ENCODE measurements at places on chromosomes 12 and 14. TPM values are rescaled to one million over a fixed set of nuclear protein-coding genes. Genes with fewer than 3 reads are reported as not detected.
A peak's percentile ranks its signal among the peaks of the same experiment; 100 is the strongest.

DNA sequence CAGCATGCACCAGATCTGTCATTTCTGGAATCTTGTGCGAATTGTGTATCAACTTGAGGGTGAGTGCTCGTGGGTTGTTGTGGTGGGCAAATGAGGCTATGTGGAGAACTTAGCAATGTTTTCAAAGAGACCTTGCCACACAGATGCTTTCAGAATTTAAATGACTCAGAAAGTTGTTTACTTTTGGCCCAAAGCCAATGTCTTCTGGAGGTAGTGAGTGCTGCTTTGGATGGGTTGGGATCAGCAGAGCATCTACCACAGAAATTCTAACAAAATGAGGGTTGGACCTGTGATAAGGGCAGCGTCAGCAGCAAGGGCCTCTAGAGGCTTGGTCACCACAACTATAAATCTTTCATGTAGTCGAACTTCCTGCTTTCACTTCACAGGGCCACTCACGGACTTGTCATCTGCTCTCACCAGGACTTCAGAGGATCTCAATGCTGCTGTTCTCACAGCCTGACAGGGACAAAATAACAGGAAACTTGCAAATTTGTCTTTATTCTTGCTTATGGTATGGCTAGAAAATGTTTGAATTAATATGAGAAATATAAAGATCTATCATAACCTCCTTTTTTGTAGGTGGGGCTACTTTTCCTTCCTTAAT lies 111.4 kb downstream of the DACT1 start:
- H3K27ac ChIP-seq: no peak overlapping the region
- no peaks in the 10 kb centered on the region for H3K36me3 ChIP-seq
- DNase-seq: peak; percentile 95
- peaks cover 16% of the 10 kb centered on the region for H3K4me1 ChIP-seq
- H3K27me3 ChIP-seq: no peaks in the 10 kb centered on the region

IL22 gene
- not detected for total RNA-seq

GPD1 gene
- total RNA-seq: not detected

GRCh38 chr12:2373307-2373706 lies 320.5 kb downstream of the CACNA1C start:
- H3K4me1 ChIP-seq: no peaks in the 10 kb centered on the region
- H3K27ac ChIP-seq: no peak overlapping the region
- H3K4me3 ChIP-seq: no peak overlapping the region
- H3K27me3 ChIP-seq: no peaks in the 10 kb centered on the region
- no peaks in the 10 kb centered on the region for H3K36me3 ChIP-seq

DNA sequence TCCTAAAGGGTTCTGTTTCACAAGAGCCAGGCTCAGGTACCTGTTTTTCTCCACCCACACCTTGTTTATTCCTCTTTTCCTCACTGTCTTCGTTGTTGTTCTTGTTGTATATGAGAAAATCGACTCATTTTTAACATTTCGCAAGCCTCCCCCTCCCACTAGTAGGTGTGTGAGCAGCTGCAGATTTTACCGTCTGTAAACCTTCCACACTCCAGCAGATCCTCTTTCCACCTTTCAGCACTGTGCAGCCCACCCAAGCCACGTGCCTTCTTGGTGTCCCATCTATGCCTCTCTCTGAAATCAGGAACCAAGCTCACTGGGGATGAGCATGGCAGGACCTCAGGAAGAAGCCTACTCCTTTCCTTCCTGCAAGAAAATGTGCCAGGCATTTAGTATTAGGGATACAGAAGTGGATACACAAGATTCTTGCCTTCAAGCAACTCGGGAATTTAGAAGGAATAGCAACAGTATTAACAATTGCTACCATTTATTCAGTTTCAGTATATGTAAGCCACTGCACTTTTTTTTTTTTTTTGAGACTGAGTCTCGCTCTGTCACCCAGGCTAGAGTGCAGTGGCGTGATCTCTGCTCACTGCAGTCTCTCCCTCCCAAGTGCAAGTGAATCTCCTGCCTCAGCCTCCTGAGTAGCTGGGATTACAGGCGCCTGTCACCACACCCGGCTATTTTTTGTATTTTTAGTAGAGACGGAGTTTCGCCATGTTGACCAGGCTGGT lies 113.6 kb downstream of the CHST11 start:
- no peak for DNase-seq
- no peak overlapping the region for H3K27ac ChIP-seq
- no peaks in the 10 kb centered on the region for H3K4me1 ChIP-seq
- no peaks in the 10 kb centered on the region for H3K36me3 ChIP-seq
- no peaks in the 10 kb centered on the region for H3K27me3 ChIP-seq

GRCh38 chr12:56633468-56634241 lies 3.5 kb upstream of the BAZ2A start:
- peaks cover 6% of the 10 kb centered on the region for H3K36me3 ChIP-seq
- DNase-seq: no peak
- H3K27ac ChIP-seq: no peak overlapping the region
- H3K4me1 ChIP-seq: peaks cover 22% of the 10 kb centered on the region
- H3K27me3 ChIP-seq: no peaks in the 10 kb centered on the region

CCDC196 gene
- not detected for total RNA-seq

- peaks cover 8% of the 10 kb centered on the region for H3K4me1 ChIP-seq
- no peaks in the 10 kb centered on the region for H3K27me3 ChIP-seq
- H3K4me3 ChIP-seq: no peak overlapping the region
- no peak overlapping the region for H3K27ac ChIP-seq
- H3K36me3 ChIP-seq: no peaks in the 10 kb centered on the region
- no peak for DNase-seq
Measured at GRCh38 chr12:46450279-46450748, 77.7 kb upstream of the SLC38A2 start.

DNA sequence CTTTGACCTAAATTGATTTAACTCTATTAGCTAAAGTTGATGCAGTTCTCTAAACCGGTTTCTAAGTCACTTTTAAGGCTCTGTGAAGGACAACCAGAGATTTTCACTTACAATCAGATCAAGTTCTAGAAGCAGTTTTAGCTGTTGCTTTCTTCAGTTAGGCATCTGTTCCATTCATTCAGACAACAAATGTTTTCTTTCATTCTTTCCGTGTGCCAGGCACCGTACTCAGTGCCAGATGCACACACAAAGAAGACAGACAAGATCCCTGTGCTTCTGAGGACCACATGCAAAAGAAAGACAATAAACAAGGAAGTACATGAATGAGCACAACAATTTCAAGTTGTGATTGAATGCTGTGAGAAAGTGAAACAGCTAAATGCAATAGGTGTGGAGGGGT lies 11.1 kb upstream of the EGLN3 start:
- no peaks in the 10 kb centered on the region for H3K27me3 ChIP-seq
- H3K4me1 ChIP-seq: no peaks in the 10 kb centered on the region
- DNase-seq: no peak
- no peak overlapping the region for H3K27ac ChIP-seq

DNA sequence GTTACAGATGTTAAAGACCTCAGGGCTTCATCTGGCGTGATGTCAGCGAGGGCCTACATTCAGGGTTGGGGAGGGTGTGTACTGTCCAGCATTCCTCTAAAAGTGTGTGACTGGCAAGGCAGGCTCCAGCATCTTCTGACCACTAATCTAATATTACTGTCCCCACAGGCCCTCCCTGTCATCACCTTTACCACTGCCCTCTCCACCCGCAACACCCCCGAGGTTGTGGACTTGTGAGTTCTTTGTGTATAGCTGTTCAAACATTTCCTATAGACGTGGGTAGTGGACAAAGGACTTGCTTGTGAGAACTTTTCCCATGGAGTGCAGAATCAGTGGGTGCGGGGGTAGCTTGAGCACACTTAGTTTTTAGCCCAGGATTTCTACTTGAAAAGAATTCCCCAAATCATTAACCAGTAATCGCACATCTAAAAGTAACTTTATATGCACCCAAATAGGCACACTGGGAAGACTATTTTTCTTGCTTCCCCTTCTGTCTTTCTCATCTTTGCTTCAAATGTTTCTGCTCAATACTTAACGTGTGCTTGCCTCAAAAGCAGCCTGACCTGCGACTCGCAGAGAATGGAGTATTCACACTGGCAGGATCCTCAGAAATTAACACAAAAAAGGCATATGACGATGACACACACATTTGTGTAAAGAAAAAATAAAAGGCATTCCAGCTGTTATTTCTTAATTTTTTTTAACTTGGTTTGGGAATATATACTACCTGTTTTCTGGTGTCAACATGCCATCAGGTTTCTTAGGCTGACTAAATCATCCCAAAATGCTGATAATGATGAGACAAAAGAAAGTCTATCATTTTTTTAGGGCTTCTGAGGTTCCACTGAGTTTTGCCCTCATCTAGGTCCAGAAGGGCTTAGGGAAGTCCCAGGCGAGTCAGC lies 158.4 kb upstream of the HIF1A start:
- H3K27me3 ChIP-seq: no peaks in the 10 kb centered on the region
- no peak for DNase-seq
- H3K36me3 ChIP-seq: no peaks in the 10 kb centered on the region
- H3K4me1 ChIP-seq: peaks cover 7% of the 10 kb centered on the region

GRCh38 chr12:91606662-91607377 lies 424.2 kb upstream of the DCN start:
- H3K36me3 ChIP-seq: no peaks in the 10 kb centered on the region
- no peak for DNase-seq
- no peak overlapping the region for H3K27ac ChIP-seq

- H3K36me3 ChIP-seq: peaks cover 7% of the 10 kb centered on the region
- H3K4me1 ChIP-seq: peaks cover 15% of the 10 kb centered on the region
- H3K27me3 ChIP-seq: no peaks in the 10 kb centered on the region
- no peak for DNase-seq
- no peak overlapping the region for H3K27ac ChIP-seq
Measured at GRCh38 chr12:96261557-96261956, 67.4 kb downstream of the ELK3 start.

SERPINA12 gene
- total RNA-seq: not detected

DNA sequence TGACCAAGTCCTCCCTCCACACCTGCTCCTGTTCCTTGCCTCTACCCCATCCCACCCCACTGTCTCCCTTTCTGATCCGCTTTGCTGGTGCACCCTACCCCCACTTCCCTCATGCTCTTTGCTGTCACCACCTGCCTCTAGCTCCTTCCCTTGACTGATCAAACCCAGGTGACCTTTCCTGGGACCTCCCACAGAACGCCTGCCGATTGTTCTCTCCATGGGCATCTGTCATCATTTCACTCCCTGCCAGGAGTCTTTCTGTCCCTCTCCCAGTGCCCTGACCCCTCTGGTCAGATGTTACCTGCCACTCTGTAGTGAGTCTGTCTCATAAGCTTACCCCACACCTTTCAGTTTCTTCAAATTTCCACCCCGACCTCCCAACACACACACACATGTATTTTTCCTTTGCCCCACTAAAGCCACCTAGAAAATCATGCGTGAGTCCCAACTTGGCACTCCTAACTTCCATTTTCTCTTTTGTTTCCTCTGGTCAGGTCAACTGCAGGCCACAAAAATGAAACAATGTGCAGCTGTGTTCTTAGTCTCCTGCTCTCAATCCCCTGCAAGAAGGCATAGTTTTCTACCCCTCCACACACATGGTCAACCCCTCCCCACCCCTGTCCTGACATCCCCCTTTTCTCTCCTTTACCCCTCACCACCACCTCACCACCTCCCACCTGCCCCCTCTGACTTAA lies 229.8 kb downstream of the DPF3 start:
- peak; percentile 78 for DNase-seq
- H3K4me1 ChIP-seq: peaks cover 26% of the 10 kb centered on the region
- no peaks in the 10 kb centered on the region for H3K27me3 ChIP-seq
- H3K4me3 ChIP-seq: no peak overlapping the region
- H3K36me3 ChIP-seq: peaks cover 2% of the 10 kb centered on the region

GRCh38 chr14:104885973-104886689 lies 21.1 kb downstream of the CEP170B start:
- H3K27me3 ChIP-seq: no peaks in the 10 kb centered on the region
- no peak for DNase-seq
- H3K4me1 ChIP-seq: no peaks in the 10 kb centered on the region
- peaks cover 21% of the 10 kb centered on the region for H3K36me3 ChIP-seq

- no peaks in the 10 kb centered on the region for H3K4me1 ChIP-seq
- H3K36me3 ChIP-seq: no peaks in the 10 kb centered on the region
- no peak within 1 kb of the TSS for H3K4me3 ChIP-seq
- H3K27ac ChIP-seq: no peak within 1 kb of the TSS
- DNase-seq: no peak
- H3K27me3 ChIP-seq: no peaks in the 10 kb centered on the region
Measured at GRCh38 chr12:67989184-67989920, at the start of gene IFNG-AS1. Gene IFNG-AS1, plus strand, starts transcription at chr12:67989447.

NEUROD4 gene
- total RNA-seq: not detected

DNA sequence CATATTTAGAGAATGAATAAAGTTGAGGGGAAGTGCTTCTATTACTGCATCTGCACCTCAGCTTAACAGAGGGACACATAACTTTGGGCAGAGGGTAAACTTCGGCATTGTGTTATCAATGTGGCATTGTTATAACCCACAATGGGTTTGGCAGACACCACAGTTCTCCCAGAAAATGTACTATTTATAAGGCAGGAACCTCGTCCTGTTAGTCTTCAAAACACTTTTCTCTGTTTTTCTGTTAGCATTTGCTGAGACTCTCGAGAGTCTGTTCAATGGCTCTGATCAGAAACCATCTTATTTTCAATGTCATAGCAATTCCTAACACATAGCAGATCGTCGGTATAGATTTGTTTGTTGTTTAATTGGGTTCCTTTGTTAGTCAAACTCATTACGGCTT lies 13.9 kb downstream of the PPP1R36 start:
- no peak overlapping the region for H3K4me3 ChIP-seq
- DNase-seq: peak; percentile 19
- no peaks in the 10 kb centered on the region for H3K27me3 ChIP-seq
- H3K36me3 ChIP-seq: no peaks in the 10 kb centered on the region

CLEC9A gene
- total RNA-seq: not detected

DNA sequence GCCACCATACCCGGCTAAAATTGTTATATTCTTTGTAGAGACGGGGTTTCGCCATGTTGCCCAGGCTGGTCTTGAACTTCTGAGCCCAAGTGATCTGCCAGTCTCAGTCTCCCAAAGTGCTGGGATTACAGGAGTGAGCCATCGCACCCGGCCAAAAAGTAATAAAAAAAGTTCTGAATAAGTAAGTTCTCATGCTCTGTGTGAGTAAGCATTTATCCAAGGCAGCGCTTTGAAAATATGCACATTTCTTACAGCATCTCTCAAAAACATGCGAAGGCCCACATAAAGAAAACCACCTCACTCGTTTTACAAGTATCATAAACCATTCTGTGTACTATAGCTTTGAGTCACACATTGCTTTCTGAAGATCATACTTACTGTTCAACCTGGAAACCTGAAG lies 8.6 kb downstream of the GIT2 start:
- no peak for DNase-seq
- no peak overlapping the region for H3K27ac ChIP-seq
- H3K27me3 ChIP-seq: no peaks in the 10 kb centered on the region
- H3K4me3 ChIP-seq: no peak overlapping the region
- no peaks in the 10 kb centered on the region for H3K4me1 ChIP-seq

HOXC13 gene
- total RNA-seq: not detected

DNA sequence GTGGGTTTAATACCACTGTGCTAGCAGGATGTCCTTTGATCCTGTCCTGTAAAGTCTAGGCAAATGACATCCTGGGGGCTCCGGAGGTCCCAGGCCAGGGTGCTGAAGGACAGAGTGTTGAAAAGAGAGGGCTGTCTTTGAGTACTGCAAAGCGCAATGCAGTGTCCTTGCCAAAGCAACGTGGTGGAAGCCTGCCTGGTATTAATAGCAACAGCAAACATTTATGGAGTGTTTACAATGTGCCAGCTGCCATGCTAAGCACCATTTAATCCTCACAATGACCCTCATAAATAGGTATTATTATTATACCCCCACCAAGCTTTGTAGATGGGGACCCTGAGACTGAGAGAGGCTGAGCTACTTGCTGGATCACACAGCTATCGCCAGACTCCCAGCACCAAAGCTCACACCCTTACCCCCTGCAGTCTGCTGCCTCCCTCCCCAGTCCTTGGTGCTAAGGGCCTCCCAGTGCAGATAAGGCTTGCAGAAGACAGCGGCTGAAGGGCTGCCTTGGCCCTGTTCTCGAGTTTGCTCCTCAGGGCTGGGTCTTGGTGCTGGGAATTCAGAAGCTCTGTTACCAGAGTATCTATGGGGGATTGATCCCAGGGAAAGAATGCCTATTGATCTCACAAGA lies 427.7 kb downstream of the FUT8 start:
- H3K4me3 ChIP-seq: no peak overlapping the region
- H3K27me3 ChIP-seq: no peaks in the 10 kb centered on the region
- no peaks in the 10 kb centered on the region for H3K36me3 ChIP-seq
- H3K27ac ChIP-seq: no peak overlapping the region
